ENCODE measurements at places on chromosomes 6 and 20.

DNA sequence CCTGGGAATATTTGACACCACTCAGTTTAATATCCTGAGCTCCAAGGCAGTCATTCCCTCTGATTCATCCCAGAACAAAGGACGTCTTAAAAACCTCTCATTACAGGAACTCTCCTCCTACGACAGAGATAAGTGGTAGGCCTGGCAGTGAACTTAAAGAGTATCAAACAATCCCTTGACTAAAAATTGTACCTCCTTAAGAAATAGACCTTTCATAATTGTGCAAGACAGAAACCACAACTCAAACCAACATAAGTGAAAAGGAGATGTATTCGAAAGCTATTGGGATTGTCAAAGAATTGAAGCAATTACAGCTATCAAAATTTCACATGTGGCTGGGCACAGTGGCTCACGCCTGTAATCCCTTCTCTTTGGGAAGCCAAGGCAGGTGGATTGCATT is 19.1 kb upstream of the BNIP5 start:
- DNase-seq, result no peak

DNA sequence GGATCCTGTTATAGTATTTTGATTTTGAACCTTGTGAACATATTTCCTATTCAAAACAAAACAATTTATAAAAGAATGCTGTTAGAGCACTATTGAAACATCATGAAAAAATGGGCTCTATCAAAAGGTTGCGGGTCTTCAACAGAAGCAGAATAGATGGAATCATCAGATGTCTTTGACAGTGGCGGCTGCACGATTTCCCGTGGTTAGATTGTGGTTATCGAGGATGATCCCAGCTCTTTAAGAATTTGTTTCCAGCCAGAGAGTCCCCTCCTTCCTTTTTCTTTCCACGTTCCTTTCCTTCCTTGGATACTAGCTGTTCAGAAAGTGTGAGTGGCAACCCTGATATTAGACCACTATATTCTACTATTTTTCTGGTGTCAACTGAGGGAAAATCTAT is 163.4 kb downstream of the FARS2 start:
- DNase-seq, result no peak

- no peak for DNase-seq
These were observed 116.5 kb downstream of the FAM120B start for GRCh38 chr6:170423030-170423429.

DNA sequence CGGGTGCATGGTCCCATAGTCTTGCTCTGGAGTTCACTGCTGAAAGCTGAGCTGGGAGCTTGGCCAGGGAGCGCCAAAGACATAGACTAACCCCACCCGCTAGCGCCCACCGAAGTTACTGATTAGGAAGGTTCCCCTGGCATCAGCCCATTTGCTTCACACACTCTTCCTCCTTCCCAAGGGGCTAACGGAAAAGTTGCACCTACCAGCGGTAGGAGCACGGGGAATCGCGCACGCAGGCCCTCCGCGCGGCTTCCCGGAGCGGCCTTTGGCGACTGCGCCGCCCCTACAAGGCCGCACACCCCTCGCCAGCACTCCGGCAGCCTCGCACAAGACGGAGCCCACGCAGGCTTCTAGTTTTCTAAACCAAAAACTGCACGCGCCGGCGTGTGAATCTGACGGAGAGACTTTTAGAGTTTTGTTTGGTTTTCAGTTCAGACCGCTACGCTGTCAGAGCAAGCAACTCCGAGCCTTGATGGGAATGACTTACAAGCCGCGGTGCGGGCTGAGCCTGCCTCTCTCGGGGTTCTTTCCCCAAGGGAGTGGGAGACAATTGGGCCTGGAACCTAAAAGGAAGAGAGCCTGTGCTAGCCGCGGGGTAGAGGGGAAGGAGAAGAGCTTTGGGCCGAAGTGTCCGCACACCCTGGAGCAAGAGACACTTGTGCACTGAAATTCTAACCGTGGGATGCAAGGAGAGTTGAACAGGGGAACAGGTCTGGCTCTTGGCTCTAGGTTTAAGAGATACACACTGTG is 891 bp upstream of the POU3F2 start:
- no peak for DNase-seq

GRCh38 chr6:86825436-86825835 is 111.9 kb upstream of the HTR1E start:
- no peak for DNase-seq

DNA sequence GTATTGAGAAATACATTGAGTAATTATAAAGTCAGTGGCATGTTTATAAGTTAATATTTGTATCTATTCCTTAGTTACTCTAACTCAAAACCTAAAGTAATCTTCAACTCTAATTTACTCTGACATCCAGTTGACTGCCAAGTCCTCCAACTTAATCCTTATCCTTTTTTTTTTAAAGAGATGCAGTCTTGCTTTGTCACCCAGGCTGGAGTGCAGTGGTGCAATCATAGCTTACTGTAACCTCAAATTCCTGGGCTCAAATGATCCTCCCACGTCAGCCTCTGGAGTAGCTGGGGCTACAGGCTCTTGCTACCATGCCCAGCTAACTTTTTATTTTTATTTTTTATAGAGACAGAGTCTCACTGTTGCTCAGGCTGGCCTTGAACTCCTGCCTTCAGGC is 24.4 kb downstream of the PTPN1 start:
- no peak for DNase-seq

- no peak for DNase-seq
These were observed 3.0 kb downstream of the TCEA2 start for GRCh38 chr20:64065974-64066343.

DNA sequence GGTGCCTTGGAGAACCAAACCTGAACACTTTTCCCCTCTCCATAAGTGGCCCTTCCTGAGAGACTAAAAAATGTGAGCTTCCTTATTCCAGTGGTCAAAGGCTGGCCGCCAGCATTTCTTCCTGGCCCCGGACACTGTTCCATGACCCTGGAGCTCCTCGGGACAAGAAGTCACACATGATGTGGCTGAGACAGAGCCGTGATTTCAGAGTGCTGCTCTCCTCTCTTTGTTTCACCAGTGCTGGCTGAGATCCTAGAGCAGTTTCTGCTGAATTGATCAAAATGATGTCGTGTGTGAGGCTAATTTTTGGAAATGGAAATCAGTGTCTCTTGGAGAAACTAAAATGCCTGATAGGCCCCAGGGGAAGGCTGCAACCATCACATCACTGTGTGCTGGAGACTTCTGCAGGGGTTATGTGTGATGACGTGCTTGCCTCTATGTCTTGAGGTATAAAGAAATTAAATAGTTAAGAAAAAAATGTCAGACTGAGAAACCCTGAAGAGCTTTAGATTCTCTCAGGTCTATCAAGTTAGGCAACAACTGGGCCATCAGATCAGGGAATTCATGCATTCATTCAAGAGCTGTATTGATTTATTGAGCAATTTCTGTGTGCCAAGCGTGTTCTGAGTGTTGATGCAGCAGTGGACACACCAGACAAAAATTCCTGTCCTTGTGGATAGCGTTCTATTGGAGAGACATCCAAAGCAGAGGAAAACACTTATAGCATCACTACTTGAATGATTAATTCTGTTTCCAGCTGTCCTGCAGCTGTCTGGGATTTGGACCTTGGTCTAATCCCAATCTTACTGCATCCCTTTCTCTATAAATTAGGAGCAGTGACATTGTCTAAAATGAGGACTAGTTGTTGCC is 72.7 kb upstream of the CCN6 start:
- no peak for DNase-seq

All from T47D (cell line).